ENCODE measurements at places on chromosomes 13 and 19. TPM values are rescaled to one million over a fixed set of nuclear protein-coding genes. Genes with fewer than 3 reads are reported as not detected.

KLF12 gene
- total RNA-seq: 23.3 TPM

TEX26 gene
- not detected for total RNA-seq

GRCh38 chr19:5240011-5240410 lies 100.6 kb downstream of the PTPRS start:
- no peaks in the 10 kb centered on the region for H3K36me3 ChIP-seq
- no peak overlapping the region for H3K27ac ChIP-seq
- H3K27me3 ChIP-seq: no peaks in the 10 kb centered on the region
- no peak overlapping the region for H3K4me3 ChIP-seq

DNA sequence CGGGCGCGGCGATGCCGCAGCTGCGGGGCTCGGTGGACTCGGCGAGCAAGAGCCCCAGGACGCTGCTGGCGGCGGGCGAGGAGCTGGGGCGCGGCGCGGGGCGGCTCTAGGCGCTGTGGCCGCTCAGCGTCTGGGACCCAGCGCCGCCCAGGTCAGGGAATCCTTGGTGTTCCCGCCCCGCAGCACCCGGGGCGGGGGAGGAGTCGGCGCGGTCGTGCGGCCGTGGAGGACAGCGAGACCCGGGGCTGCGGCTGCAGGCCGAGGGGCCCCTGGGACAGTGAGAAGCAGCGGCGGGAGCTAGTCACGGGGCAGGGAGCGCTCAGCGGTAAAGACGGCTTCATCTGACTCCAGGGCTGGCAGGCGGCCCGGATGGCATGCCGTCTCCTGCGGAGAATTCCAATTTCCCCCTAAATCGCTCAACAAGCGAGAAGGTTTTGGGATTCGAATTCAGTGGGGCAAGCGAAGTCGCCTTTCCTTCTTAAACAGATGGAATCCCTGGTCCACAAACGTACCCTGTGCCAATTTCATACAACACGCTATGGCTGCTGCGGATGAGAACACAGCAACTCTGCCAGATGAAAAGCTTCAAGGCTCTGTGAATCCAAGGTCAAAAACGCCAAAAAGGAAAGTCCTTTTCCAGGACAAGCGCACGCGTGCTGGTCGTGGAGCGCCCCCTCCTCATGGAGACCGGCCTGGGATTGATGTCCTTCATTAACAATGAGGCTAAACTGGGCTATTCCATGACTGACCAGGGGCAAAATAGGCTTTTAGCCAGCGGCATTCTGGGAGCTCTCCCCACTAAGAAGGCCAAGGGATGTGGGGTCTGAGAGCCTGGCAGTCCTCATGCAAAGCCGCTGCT lies 4.2 kb upstream of the ZSCAN4 start:
- H3K4me3 ChIP-seq: peak overlapping the region; percentile 79
- DNase-seq: no peak
- H3K36me3 ChIP-seq: no peaks in the 10 kb centered on the region
- peaks cover 9% of the 10 kb centered on the region for H3K27me3 ChIP-seq
- no peak overlapping the region for H3K27ac ChIP-seq

DNA sequence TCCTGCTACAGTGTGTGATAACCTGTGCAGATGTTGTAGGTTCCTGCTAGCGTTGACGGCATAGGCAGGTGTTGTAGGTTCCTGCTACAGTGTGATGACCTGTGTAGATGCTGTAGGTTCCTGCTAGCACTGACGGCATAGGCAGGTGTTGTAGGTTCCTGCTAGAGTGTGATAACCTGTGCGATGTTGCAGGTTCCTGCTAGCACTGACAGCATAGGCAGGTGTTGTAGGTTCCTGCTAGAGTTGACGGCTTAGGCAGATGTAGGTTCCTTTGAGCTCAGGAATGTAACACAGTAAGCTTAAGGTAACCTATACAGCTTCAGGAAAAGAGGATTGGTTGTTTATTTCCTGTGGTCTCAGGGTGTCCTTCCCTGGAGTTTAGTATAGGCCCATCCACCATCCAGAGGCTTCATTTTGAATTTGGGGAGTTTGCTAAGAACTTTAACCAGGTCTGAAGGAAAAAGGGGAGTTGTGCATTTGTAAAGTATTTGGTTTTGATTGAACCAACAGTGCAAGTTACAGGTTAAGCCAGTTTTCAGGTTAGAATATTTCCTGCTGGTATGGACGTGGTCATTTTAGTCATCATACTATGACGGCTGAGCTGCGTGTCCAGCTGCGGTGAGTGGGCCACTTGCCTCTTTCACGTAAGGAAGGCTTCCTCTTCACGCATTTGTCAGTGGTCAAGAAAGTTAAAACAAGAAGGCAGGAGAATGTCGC lies 53.8 kb downstream of the ATP11A start:
- H3K27me3 ChIP-seq: no peaks in the 10 kb centered on the region
- DNase-seq: no peak
- H3K4me3 ChIP-seq: no peak overlapping the region
- no peaks in the 10 kb centered on the region for H3K36me3 ChIP-seq

IQCN gene
- total RNA-seq: 3.3 TPM

DNA sequence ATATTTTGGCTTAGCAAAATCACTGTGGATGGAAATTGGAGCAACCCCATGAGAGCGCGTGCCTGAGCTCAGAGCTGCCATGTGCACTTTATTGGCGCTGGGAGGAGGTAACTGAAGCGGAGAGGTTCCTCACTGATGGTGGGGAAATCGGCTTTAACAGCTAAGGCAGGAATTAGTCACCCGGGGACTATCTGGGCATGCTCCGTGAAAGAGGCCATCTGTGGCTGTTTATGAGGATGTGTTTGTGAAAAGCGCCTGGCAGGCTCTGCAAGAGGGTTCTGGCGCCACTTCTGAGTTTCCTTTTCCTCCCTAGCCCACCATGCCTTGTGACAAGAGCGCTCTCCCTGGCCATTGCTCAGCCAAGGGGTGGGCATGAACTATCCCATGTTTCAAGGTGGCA lies 815.6 kb downstream of the UQCRFS1 start:
- DNase-seq: no peak
- no peaks in the 10 kb centered on the region for H3K36me3 ChIP-seq
- peaks cover 13% of the 10 kb centered on the region for H3K4me1 ChIP-seq

DNA sequence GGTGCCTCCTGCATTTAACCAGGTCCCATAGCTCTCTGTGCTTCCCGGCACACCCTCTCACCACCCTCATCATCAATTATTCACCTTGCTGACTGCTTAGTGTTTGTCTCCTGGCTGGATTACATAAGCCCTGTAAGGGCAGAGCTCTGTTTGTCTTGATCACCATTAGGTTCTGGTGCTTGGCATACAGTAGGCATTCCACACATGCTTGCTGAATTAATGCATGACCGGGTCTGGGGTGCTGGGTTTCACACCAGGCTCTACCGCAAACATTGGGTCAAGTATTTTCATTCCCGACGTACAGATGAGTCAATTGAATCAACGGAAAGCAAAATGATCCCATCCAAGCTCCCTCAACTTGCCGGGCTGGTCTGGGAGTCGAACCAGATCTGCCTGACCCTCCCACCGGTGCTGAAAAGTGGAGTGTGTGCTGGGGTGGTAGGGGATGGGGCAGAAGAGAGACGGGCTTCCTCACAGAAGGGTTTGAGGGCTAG lies 28.5 kb downstream of the VAV1 start:
- peak overlapping the region; percentile 97 for H3K27ac ChIP-seq
- peak overlapping the region; percentile 85 for H3K4me3 ChIP-seq
- no peaks in the 10 kb centered on the region for H3K27me3 ChIP-seq

- H3K27me3 ChIP-seq: no peaks in the 10 kb centered on the region
- no peak for DNase-seq
- peaks cover 53% of the 10 kb centered on the region for H3K36me3 ChIP-seq
Observed at GRCh38 chr13:24502533-24503378, 9.8 kb downstream of the PARP4 start.

CAPN12 gene
- 3.6 TPM for total RNA-seq

GPR180 gene
- total RNA-seq: 9.2 TPM

DNA sequence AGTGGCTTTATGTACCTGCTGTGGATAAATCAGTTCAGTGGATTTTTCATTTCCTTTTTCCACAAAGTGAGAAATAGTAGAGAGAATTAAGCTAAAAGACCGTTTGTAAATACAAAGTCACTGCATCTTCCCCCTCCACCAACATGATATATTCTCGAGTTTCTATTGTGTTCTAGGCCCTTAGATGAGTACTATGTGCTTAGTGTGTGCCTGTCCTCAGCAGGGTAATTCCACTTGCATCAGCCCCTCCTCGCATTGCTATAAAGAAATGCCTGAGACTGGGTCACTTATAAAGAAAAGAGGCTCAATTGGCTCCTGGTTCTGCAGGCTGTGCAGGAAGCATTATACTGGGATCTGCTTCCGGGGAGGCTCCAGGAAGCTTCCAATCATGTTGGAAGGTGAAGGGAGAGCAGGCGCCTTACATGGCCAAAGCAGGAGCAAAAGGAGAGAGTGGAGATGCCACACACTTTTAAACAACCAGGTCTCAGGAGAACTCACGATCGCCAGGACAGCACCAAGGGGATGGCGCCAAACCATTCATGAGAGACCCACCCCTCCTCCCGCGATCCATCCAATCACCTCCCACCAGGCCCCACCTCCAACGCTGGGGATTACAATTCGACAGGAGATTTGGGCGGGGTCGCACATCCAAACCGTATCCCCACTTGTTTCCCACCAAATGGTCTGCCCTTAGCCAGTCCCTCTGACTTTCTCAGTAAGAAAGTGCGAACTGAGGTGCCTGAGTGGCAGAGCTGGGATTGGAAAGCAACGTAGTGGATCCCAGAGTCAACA lies 102.3 kb upstream of the ABCC4 start:
- peaks cover 6% of the 10 kb centered on the region for H3K4me1 ChIP-seq
- no peaks in the 10 kb centered on the region for H3K36me3 ChIP-seq
- no peak overlapping the region for H3K27ac ChIP-seq
- H3K27me3 ChIP-seq: peaks cover 6% of the 10 kb centered on the region
- peak overlapping the region; percentile 89 for H3K4me3 ChIP-seq

SERPINE3 gene
- not detected for total RNA-seq

BCAM gene
- total RNA-seq: not detected

WDR87 gene
- not detected for total RNA-seq

CYP4F11 gene
- total RNA-seq: not detected

RDH13 gene
- total RNA-seq: 18.3 TPM

DNA sequence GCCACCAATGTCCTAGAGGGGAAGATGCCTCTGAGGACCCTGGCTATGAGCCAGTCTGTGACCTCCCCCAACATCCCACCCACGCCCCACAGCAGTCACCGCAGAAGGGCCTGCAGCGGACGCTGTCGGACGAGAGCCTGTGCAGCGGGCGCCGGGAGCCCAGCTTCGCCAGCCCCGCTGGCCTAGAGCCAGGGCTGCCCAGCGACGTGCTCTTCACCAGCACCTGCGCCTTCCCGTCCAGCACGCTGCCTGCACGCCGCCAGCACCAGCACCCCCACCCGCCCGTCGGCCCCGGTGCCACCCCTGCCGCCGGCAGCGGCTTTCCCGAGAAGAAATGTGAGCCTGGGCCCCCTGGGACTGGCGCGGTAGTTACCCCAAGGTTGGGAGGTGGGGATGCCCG lies 30.6 kb downstream of the DPF1 start:
- H3K36me3 ChIP-seq: no peaks in the 10 kb centered on the region
- no peaks in the 10 kb centered on the region for H3K27me3 ChIP-seq
- no peak overlapping the region for H3K4me3 ChIP-seq
- DNase-seq: no peak
